ENCODE measurements at places on chromosomes 4 and X. TPM values are rescaled to one million over a fixed set of nuclear protein-coding genes. Genes with fewer than 3 reads are reported as not detected.

Gene VSIG4
- not detected for total RNA-seq

Gene MAN2B2
- total RNA-seq: 36.2 TPM

Gene NOCT
- total RNA-seq: 11.4 TPM

Gene PDGFRA
- total RNA-seq: not detected

Gene SPP1
- 1,002 TPM for total RNA-seq

Gene EDNRA
- total RNA-seq: 0.29 TPM

DNA sequence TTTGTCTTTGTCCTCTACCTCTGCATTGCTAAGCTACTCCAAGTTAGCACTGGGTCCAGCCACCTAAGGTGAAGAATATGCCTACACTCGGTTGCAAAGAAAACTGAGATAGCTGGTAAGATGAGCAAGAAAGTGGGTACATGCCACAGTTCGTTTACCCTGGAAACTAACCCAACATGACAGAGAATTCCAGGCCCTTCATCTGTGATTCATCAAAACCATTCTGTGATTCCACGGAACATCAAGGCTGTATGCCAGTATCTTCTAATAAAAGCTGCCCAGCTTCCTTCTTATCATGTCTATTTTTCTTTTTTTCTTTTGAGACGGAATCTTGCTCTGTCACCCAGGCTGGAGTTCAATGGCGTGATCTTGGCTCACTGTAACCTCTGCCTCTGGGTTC, 58.7 kb upstream of the SPANXC start:
- no peaks in the 10 kb centered on the region for H3K4me1 ChIP-seq
- H3K27ac ChIP-seq: no peak overlapping the region
- no peaks in the 10 kb centered on the region for H3K27me3 ChIP-seq
- no peaks in the 10 kb centered on the region for H3K36me3 ChIP-seq
- H3K4me3 ChIP-seq: no peak overlapping the region
- no peak for DNase-seq

GRCh38 chr4:165520086-165520485, 141.3 kb downstream of the CPE start:
- DNase-seq: no peak
- no peaks in the 10 kb centered on the region for H3K4me1 ChIP-seq

GRCh38 chrX:72094894-72095293, 36.8 kb downstream of the RTL5 start:
- H3K4me3 ChIP-seq: no peak overlapping the region
- H3K4me1 ChIP-seq: no peaks in the 10 kb centered on the region
- H3K36me3 ChIP-seq: no peaks in the 10 kb centered on the region
- no peak overlapping the region for H3K27ac ChIP-seq
- DNase-seq: no peak

- DNase-seq: no peak
- H3K4me1 ChIP-seq: no peaks in the 10 kb centered on the region
- no peaks in the 10 kb centered on the region for H3K36me3 ChIP-seq
- no peaks in the 10 kb centered on the region for H3K27me3 ChIP-seq
- H3K27ac ChIP-seq: no peak overlapping the region
These were observed 155.1 kb downstream of the TMA16 start for GRCh38 chr4:163649557-163650091.

DNA sequence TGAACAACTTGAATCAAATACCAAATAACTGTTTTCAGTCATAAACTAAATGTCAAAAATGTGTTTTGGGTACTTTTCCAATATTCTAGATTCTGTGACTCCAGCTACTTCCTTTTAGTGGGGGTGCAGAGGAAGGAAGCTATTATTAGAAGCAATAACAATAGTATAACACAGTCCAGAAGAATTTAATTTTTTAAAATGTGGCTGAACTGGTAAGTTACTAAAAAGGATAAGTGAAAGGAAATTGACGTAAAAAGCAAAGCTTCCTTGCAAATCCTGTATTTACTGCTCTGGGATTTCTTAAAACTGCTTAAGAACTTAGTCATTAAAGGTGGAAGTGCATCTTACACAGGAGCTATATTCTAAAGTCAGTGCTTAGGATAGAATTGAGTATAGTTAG, 53.2 kb downstream of the MOSPD2 start:
- no peak overlapping the region for H3K27ac ChIP-seq
- H3K27me3 ChIP-seq: no peaks in the 10 kb centered on the region
- no peaks in the 10 kb centered on the region for H3K36me3 ChIP-seq
- no peak for DNase-seq

- H3K4me1 ChIP-seq: peaks cover 17% of the 10 kb centered on the region
- H3K36me3 ChIP-seq: no peaks in the 10 kb centered on the region
- no peaks in the 10 kb centered on the region for H3K27me3 ChIP-seq
- no peak overlapping the region for H3K27ac ChIP-seq
These were observed 89.9 kb downstream of the GPC4 start for GRCh38 chrX:133325422-133325821.

GRCh38 chr4:72842323-72842722, 227.2 kb downstream of the COX18 start:
- no peak for DNase-seq
- peaks cover 12% of the 10 kb centered on the region for H3K27me3 ChIP-seq
- H3K36me3 ChIP-seq: no peaks in the 10 kb centered on the region
- H3K4me1 ChIP-seq: no peaks in the 10 kb centered on the region

DNA sequence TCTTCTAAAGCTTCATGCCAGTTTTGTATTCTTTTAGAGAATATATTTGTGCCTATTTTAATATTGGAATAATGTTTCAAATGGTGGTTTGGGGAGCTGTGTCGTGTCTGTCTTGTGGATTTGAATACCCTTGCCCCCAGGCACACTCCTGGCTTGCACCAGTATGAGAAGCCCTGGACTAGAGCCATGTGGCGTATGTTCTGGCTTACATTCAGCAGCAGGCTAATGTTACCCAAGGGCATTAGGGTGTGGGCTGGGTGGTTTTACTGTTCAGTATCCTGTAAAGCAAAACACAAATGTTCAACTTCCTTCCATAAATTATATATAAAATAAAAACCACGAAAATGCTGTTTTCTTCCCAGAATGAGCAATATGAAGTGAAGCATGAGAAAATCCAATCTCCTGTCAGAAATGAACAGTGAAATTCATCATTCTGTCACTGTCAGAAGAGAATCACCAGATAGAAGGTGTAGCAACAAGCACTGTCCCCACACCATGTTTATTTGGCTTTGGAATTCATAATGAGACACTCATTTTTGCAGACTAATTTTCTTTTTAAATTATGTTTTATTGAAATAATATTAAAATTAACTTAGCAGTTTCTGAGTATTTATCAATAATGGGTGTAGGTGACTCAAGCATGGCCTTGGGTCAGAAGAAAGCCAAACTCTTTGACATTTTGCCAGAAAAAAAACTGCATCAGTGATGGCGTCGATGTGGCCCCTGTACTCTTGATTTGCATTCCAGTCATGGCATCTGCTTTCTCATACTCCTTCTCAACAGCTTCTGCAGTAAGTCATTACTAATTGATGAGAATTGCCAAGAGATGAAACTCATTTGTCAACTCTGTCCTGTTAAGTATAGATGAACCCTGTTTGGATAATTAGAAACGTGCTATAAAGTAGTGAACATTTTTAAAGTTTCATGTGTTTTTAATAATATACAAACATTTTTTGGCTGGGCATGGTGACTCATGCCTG, 43.8 kb downstream of the WWC2 start:
- no peak overlapping the region for H3K4me3 ChIP-seq
- peak; percentile 30 for DNase-seq
- H3K27ac ChIP-seq: no peak overlapping the region
- H3K4me1 ChIP-seq: peaks cover 20% of the 10 kb centered on the region
